ENCODE measurements at places on chromosomes 3 and 15. TPM values are rescaled to one million over a fixed set of nuclear protein-coding genes. Genes with fewer than 3 reads are reported as not detected.
A peak's percentile ranks its signal among the peaks of the same experiment; 100 is the strongest.

DNA sequence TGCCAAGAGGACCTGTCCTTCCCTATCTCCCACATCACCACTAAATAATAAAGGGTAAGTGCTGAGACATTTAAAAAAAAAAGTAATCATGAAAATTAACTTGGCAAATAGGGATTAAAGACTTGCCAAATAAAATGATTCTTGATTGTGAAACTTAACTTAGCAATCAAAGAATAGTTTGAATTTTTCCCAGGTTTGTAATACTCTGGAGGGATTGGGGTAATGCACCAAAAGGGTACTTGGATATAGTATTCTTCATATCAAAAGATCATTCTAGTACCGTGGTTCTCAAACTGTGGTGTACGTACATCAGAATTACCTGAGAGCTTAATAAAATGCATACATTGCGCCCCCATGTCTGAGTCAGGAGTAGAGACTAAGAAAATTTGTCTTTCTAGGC, 28.5 kb downstream of the CALML4 start:
- no peak for DNase-seq

Gene CASR
- not detected for total RNA-seq

DNA sequence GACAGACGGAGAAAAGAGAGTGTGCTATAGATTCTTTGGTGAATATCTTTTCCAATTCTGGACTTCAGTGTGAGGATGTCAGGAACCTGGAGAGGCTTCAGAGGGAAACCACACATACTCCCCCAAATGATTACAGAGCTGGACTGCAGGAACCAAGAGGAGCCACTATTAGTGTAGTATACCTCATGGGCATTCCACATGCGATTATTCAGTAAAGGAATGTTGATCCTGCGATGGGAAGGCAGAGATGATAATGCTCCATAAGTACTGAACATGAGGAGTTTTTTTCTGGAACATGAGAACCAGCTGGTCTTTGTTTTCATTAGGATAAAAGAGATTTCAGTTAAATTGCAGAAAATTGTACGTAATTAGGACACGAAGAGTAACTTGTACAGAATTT, 18.7 kb downstream of the STARD9 start:
- DNase-seq = no peak

- no peak for DNase-seq
Measured at GRCh38 chr3:9158865-9159630, 90.4 kb downstream of the SRGAP3 start.

- DNase-seq = no peak
Measured at GRCh38 chr3:165156757-165157420, 39.3 kb downstream of the SLITRK3 start.

- no peak for DNase-seq
Measured at GRCh38 chr3:177278016-177278415, 80.7 kb upstream of the TBL1XR1 start.

- DNase-seq = no peak
Measured at GRCh38 chr3:8305371-8305770, 196.3 kb upstream of the LMCD1 start.

Gene TEX55
- not detected for total RNA-seq

DNA sequence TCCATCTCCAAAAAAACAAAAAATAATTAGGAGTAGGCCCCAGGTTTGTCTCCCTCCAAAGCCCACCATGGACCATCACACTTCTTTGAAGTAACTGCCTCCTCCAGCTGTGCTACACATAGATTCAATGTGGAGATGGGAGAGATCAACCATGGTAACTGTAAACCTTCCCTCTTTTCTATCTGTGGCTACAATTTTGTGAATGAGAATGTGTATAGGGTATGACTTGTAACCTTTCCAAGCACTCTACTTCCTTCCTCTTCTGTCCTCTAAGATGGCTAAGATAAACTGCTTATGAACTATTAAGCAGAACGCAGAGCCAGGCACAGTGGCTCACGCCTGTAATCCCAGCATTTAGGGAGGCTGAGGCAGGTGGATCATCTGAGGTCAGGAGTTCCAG, 55.5 kb upstream of the ATP11B start:
- no peak for DNase-seq

DNA sequence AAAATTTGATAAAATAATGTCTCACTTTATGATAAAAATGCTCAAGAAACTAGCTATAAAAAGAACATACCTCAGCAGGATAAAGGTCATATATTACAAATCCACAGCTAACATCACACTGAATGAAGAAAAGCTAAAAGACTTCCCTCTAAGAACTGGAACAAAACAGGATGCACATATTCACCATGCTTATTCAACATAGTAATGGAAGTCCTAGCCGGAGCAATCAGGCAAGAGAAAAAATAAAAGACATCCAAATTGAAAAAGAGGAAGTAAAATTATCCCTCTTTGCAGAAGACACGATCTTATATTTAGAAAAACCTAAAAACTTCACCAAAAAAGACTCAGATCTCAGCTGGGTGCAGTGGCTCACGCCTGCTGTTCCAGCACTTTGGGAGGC, 34.0 kb downstream of the SENP7 start:
- no peak for DNase-seq

DNA sequence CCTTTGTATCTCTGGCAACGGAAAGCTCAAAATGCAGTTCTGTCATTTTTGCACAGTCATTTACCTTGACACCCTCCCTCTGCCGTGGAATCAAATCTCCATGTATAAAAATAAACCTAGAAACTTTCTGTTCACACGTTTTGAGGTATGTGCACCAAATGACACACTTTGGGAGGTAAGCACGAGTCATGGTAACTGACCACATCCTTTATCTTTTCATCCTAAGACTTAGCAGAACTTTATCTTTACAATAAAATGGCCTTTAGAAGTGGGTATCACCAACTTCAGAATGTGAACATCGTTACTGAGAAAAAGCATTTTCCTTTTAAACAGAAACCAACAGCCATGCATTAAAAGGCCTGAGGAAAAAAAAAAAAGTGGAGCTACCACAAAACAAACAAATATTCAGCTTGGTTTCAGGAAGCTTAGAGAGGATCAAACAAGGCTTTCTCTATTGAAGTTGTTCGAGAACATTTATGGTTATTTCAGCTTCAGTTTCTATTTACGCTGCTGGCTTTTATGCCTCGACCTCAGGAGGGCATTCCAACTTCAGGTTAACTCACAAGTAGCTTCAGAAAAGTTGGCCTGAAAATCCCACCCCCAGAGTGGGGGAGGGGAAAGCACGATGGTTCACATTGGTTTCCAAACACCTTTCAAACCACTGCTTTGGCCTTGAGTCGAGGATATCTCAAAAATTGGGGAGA, 171.1 kb upstream of the ICE2 start:
- DNase-seq = peak; percentile 46

DNA sequence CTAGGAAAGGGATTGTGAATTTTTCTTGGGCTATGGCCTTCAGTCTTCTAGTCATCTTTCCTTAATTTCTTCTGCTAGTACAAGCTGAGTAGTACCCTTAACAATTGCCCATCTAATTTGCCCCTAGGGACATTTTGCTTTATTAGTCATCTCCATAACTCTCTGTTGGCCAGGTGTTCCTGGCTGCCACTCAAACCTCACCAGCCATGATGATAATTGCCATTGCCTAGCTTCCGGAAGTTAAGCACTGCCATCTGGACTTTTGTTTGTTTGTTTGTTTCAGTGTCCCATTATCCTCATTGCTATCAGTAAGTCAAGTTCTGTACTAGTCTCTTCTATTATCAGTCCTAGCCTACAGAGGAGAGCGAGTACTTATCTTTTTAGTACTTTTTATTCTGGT, 36.6 kb upstream of the UBL7 start:
- DNase-seq = peak; percentile 91

Gene PLIN1
- total RNA-seq = 0.06 TPM

GRCh38 chr3:10142707-10143560, 1.4 kb downstream of the VHL start:
- DNase-seq = no peak

Gene NGRN
- total RNA-seq = 87.5 TPM

Gene CDHR4
- total RNA-seq = not detected

Gene SOX14
- not detected for total RNA-seq

GRCh38 chr3:4421121-4421520, 45.9 kb downstream of the SUMF1 start:
- DNase-seq = peak; percentile 96

GRCh38 chr15:64044300-64045100, 1.8 kb downstream of the DAPK2 start:
- DNase-seq = no peak

DNA sequence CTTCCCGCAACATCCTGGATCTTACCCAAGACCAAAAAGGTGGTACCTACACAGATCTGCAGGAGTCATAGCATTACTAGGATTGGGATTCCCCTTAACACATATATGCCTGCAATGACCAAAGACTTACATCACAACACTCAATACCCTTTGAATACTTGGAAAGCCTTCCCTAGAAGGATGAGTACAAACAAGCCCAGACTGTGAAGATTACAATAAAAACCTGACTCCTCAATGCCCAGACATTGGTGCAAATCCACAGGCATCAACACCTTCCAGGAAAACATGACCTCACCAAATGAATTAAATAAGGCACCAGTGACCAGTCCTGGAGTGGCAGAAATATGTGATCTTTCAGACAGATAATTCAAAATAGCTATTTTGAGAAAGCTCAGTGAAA, 326.8 kb downstream of the TBL1XR1 start:
- no peak for DNase-seq

Gene IL20RB
- total RNA-seq = 0.57 TPM

GRCh38 chr15:59256482-59256881, 49.8 kb downstream of the LDHAL6B start:
- no peak for DNase-seq

DNA sequence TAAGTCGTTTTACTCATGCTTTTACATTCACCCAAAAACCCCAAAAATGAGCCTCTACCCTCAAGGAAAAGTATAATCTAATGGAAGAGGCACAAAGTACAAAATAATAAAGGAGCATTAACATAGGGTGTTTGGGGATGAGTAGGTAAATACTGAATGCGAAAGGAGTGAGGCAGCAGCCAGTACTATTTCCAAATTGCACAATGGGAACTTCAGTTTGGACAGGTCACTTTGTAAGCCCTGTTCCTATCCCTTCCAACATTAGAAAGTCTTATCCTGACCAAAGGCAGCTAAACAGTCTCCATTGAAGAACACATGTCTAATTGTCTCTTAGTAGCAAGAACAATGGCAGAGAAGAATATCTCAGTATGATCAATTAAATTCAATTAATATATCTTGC, 728.3 kb downstream of the GBE1 start:
- DNase-seq = no peak

- DNase-seq = no peak
Measured at GRCh38 chr3:6262010-6262409, 598.9 kb upstream of the GRM7 start.

GRCh38 chr15:73986776-73987056, 5.4 kb downstream of the STOML1 start:
- no peak for DNase-seq

DNA sequence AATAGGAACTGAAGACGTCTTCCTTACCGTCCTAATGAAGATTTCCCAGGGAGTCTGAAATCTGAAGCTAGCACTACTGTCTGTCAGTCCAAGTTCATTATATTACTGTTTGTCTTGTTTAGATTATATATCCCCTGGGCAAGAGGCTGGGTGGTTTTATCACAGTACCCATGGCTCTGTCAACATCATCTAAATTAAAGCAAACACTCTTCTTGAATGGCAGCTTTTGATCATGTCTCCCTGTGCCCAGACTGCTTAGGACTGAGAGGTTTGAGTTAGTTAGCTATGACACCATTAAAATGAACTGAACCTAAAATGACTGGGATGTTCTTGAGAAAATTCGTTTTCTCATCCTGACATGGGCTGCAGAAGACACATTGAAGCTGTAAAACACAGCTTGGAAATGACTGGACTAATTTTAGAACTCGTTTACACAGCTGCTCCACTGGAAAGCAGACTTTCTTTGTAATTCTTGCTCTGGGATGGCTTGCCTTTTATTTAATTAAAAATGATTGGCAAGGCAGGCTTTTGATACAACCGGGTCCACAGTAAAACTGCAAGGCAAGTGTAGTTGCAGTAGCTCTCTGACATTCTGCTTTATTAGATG, 243.5 kb downstream of the MFSD1 start:
- peak; percentile 65 for DNase-seq

- DNase-seq = peak; percentile 84
Measured at GRCh38 chr15:84600331-84600686, 500 bp upstream of the ZSCAN2 start.

Gene CSTA
- not detected for total RNA-seq

DNA sequence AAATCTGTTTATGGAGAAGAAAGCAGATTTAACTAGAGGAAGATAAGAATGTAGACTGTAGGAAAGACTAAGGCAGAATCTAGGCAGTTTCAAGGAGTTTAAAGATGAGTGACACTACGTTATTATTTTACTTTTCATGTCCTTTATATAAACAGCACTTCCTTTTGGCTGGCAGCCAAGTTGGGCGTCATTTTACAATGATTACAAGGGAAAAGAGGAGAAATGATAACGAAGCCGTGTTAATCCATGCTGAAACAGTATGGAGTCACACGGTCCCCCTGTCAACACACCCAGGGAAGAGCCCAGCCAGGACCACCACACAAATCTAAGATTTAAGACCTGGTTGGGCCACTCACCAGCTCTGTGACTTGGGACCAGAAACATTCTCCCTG, 83.7 kb upstream of the NEO1 start:
- peak; percentile 3 for DNase-seq

Gene IGSF11
- total RNA-seq = not detected

Gene ZNF662
- 1.3 TPM for total RNA-seq

GRCh38 chr15:101254157-101255050, 2.6 kb upstream of the CHSY1 start:
- no peak for DNase-seq

DNA sequence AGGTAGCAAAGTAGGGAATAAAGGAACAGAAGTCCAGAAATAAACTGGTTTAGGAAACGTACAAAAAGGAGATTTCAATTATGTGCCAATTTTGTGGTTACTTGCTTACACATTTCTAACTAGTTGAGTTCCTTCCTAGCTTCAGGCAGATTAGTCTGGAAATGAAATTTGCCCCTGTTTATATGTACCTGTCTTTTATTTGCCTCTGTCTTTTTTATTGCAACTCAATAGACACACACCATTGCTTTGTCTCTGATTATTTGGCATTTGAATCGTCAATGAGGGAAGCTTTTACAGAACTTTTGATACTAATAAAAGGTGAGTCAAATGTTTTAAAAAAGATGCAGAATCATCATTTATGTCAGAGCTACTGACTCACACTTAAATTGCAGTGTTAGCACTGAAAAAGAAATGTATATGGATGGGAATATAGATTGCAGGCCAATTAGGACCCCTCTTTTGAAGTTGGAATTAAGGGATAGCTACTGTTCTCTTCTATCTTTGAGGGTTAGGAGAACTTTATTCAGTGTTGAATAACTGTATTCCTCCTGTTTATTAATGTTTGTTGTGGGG, 60.5 kb downstream of the TRAK1 start:
- DNase-seq = no peak

Gene SMCO1
- not detected for total RNA-seq

DNA sequence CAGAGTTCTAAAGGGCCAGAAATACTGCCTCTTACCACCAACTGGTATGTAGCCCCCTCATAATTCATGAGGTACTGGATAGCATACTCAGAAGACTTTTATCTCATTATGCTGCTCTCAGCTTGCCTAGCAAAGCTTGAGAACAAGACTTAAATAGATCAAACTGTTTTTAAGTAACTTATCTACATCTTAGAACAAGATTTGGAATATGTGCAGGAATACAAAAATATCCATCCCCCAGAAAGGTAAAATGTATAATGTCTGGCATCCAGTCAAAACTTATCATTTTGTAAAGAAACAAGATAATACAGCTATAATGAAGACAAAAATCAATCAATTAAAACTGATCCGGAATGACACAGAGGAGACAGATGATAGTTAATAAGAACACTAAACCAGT, 400.4 kb upstream of the TGFBR2 start:
- DNase-seq = no peak
